Smooth muscle cell of the pulmonary artery (primary cell): ENCODE measurements at places on chromosomes 12 and 14. TPM values are rescaled to one million over a fixed set of nuclear protein-coding genes. Genes with fewer than 3 reads are reported as not detected.

The DPPA3 gene
- not detected in 2 replicates for total RNA-seq

The FAM90A1 gene
- total RNA-seq, result 0.13 TPM in 1 of 2 replicates, not detected in the other

The A2M gene
- total RNA-seq, result 4.2 and 19.2 TPM in 2 replicates

The SELPLG gene
- 1.8 and 2.7 TPM in 2 replicates for total RNA-seq

The MYH7 gene
- total RNA-seq, result not detected in 2 replicates

The KLHDC1 gene
- 3.4 and 4.0 TPM in 2 replicates for total RNA-seq

The CLEC9A gene
- total RNA-seq, result not detected in 2 replicates

The ERBB3 gene
- total RNA-seq, result 0.10 and 0.52 TPM in 2 replicates

The GPR135 gene
- 4.9 and 5.0 TPM in 2 replicates for total RNA-seq

The SERPINA12 gene
- total RNA-seq, result not detected in 2 replicates

The GPX2 gene
- total RNA-seq, result not detected in 2 replicates

The DUSP6 gene
- 48.1 and 68.9 TPM in 2 replicates for total RNA-seq

The SLC38A6 gene
- total RNA-seq, result 38.7 and 41.7 TPM in 2 replicates

The DHRS2 gene
- total RNA-seq, result not detected in 2 replicates

The CLEC6A gene
- total RNA-seq, result not detected in 2 replicates

The SERPINA10 gene
- not detected in 2 replicates for total RNA-seq

The CPNE6 gene
- total RNA-seq, result not detected in 2 replicates

The ZDHHC22 gene
- total RNA-seq, result not detected in 2 replicates

The IFNG-AS1 gene
- total RNA-seq, result 0.07 TPM in 1 of 2 replicates, not detected in the other

The ALDH2 gene
- 39.2 and 56.9 TPM in 2 replicates for total RNA-seq

The BDKRB1 gene
- 0.91 and 1.3 TPM in 2 replicates for total RNA-seq

The SLC38A4 gene
- total RNA-seq, result 0.39 and 0.56 TPM in 2 replicates

The OXA1L gene
- total RNA-seq, result 77.8 and 97.1 TPM in 2 replicates

The ACRBP gene
- total RNA-seq, result 0.13 and 0.26 TPM in 2 replicates

The PAPLN gene
- 2.5 and 3.2 TPM in 2 replicates for total RNA-seq

The PLD4 gene
- total RNA-seq, result 0.07 and 0.13 TPM in 2 replicates
